Fibroblast of pulmonary artery (primary cell): ENCODE measurements at places on chromosomes 6 and 20.

GRCh38 chr6:66533921-66534404 is 826.9 kb upstream of the EYS start:
- DNase-seq, result no peak

DNA sequence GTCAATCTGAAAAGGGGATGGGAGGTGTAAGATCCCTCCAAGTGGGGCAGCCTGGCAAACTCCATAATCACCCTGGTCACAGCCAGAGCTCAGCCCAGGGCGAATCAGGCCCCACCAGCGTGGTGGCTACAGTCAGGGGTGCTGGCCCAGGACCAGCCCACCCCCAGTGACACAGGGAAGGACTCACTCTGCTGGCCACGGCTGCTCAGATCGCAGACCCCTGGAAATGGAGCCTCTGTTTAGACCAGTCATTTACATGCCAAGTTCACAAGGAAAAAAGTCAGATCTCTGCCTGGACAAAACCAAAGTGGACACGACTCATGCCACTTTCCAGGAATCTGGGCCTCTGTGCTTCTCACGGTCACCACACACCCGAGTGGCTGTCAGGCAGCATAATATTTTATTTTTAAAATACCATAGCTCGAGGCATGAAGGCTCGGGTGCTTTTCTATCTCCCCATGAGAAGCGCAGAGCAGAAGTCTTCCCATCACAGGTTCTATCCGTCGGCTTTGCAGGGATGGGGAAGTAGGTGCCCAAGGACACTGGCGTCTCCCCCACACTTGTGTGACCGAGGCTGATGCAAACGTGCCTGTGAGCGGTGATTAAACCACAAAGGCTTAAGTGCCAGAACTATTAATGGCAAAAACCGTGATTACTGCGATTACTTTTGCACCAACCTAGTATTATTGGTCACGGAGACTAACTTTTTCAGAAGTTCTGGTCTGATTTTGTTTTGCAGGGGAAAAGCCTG is 13.0 kb downstream of the PXDC1 start:
- no peak for DNase-seq

DNA sequence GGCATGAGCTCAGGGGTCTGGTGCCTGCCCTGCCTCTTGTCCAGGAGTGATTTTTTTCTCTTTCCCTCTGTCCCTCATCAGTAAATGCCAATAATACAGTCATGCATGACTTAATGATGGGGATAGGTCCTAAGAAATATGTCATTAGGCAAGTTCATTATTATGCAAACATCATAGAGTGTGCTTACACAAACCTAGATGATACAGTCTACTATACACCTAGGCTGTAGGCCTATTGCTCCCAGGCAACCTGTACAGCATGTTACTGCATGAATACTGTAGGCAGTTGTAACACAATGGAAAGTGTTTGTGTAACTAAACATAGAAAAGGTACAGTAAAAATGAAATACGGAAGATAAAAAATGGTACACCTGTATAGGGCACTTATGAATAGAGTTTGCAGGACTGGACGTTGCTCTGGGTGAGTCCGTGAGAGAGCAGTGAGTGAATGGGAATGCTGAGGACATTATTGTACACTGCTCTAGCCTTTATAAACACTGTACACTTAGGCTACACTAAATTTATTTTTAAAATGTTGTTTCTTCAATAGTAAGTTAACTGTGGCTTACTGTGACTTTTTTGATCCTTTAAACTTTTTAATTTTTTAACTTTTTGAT is 22.1 kb downstream of the PBOV1 start:
- DNase-seq, result no peak

DNA sequence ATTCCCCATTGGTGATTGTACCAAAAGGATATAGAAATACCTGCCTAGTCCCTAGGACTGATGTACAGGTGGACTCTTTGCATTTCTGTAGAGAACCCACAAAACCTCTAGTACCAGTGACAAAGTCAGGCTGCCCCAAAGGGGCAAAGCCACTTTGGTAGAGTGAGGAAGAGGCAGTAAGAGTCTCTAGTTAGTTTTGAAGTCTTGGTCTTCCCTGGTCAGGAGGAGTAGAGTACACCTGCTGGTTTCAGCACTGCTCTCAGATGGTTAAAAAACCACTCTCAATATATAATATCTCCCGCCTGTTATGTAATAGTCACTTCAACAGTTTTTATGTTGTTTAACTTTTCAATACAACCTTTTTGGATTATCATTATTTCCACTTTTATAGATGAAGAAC is 344.9 kb downstream of the CDKAL1 start:
- no peak for DNase-seq

GRCh38 chr6:167122041-167122826 is 662 bp upstream of the CCR6 start:
- no peak for DNase-seq

DNA sequence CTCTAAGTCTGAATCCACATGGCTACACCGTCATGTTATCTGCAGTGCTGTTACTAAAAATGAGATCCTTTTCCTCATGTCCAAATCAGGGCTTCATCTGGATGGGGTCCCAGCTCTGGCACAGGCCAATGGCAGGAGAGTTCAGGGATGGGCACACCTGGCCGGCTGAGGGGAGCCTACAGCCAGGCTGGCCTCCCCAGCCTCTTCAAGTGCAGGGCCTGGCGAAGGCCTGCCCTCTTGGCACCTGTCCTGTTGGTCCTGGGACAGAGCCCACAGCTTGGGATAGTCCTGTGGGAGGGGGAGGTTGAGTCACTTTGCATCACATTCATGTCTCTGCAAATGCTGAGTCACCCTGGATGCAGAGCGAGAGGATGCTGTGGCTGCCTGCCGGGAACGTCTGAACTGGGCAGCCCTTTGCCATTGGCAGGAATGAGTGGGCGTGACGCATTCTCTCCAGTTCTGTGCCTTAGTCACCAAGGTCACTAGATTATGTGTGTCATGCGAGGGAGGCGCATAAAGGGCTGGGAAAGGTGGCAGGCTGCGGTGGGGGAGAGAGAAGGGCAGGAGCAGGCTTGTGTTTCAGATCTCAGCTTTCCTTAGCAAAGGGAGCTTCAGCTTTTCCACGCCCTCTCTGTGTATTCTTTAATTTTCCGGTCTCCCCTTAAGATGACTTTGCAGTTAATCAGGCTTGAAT is 223.2 kb upstream of the ECI2 start:
- peak; percentile 100 for DNase-seq

DNA sequence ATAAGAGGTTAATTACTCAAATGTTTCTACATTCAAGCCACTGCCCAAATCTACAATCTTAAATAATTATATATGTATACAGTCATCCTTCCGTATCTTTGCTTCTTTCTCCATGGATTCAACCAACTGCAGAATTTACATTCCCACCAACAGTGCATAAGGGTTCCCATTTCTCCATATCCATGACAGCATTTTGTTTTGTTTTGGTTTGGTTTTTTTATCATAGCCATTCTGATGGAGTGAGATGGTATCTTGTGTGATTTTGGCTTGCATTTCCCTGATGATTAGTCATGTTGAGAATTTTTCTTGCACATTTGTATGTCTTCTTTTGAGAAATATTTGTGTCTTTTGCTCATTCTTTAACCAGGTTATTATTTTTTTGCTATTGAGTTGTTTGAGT is 198.5 kb downstream of the C6orf118 start:
- no peak for DNase-seq

DNA sequence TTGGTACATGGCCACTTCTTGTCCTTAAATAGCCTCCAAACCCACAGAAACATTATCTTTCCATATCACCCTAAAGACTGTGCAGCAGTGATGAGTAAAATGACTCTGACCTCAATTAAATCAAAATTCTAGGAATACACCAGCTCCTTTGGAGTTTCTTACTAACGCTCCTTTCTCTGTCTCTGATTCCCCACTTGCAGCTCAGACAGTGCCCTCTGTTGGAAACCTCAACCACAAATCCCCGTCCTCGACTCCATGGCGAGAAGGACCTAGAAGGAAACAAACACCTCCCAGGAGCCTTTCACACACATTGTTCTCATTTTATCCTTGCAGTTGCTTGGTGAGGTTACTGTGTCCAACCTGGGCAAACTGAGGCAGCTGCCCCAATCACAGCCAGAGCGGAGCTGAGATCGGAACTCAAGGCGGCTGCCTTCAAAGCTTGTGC is 17.7 kb upstream of the PARD6B start:
- peak; percentile 75 for DNase-seq

DNA sequence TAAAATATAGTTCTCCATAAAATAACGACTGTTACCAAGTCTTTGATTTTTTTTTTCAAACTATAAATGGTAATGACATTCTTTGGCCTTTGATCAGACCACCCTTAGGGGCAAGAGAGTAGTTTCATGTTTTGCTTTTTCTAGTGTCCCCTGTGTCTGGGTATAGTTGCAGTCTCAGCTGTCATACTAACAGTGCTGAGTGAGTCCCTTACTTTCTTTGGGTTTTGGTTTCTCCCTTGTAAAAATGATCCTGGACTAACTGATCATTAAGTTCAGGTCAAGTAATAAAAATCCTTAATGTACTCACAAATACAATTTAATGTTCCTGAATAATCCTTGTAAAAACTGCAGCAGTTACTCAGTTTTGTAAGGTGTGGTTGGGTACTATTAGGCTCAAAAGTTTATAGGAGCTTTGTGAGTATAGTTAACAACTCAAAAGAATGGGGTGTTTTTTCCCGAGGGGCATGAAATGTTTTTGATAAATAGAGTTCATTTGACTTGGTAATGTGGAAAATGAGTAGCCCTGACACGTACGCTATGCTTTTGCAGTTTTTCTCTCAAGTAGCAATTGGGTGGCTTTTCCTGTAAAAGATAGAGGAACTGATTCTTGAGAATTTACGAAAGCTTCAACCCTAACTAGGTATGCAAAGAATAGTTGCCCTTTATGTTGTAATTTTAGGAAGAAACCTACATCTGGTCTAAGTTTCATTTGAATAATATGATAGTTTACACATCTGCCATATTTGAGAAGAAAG is 6.2 kb downstream of the PTPN1 start:
- DNase-seq, result no peak

DNA sequence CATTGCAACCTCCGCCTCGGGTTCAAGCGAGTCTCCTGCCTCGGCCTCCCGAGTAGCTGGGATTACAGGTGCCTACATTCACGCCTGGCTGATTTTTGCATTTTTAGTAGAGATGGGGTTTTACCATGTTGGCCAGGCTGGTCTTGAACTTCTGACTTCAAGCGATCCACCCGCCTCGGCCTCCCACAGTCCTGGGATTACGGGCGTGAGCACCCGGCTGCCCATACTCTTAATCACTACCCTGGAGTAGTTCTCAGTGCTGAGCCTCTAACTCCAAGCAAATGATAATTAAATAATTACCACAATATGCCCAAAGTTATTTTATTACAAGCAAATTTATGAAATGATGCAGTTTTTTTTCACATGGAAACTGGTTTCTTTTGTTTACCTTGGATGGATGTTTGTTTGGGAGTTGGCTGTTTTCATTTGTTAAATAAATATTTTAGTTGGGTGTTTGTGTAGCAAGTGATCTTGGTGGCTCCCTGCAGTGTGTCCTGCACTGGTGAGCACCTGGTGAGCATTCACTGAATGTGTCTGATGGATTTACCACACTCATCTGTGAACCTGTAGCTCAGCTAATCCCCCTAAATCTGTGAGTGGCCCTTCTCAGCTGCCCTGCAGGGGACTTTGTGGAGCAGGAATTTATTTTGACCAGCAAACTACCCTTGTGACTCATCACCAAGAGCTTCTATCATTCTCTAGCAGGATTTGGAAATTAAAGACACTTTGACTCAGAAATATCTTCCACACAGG is 36.9 kb downstream of the UTRN start:
- peak; percentile 27 for DNase-seq

GRCh38 chr20:15976047-15976736 is 597.1 kb downstream of the KIF16B start:
- DNase-seq, result no peak

DNA sequence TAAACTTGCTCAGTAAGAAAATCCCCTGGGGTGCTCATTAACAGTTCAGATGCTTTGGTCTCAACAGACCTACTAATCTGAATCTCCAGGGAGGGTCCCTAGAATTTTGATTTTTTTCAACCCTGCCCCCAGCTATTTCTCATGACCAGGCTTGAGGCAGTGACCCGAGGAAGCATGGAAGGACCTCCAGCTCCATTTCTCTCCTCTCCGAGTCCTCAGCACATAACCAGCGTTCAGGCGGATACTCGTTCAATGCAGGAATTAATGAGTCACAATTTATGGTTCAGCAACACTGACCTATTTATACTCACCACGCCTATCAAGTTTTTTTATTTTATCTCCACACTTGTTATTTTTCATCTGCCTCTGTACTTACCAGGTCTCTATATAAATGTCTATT is 369.2 kb upstream of the CDH4 start:
- DNase-seq, result no peak
